ENCODE measurements at places on chromosomes 3 and 15. TPM values are rescaled to one million over a fixed set of nuclear protein-coding genes. Genes with fewer than 3 reads are reported as not detected.

SHISA5 gene
- total RNA-seq = 40.7 TPM

CLASP2 gene
- total RNA-seq = 27.2 TPM

SUMF1 gene
- total RNA-seq = 34.2 TPM

GRCh38 chr3:2770451-2770850 is 339.7 kb downstream of the IL5RA start:
- H3K4me3 ChIP-seq = no peak overlapping the region
- H3K36me3 ChIP-seq = no peaks in the 10 kb centered on the region
- no peaks in the 10 kb centered on the region for H3K27me3 ChIP-seq
- DNase-seq = no peak
- no peaks in the 10 kb centered on the region for H3K4me1 ChIP-seq

DNA sequence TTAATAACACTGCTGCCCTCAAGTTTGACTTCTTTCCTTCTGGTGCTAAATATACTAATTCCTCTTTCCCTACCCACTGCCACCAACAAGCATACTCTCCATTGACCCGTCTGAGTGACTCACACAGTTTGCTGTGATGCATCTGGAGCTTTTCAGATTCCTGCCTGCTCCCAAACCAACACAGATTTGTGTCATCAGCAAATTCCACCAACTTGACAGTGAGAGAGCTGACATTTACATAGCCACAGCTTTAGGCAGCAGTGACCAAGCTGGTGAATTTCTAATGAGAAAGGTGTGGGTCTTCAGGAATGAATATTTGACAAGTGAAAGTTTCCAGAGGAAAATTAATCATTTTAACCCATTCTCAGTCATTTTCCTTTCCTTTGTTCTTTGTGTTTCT is 96.5 kb upstream of the PRICKLE2 start:
- H3K27me3 ChIP-seq = no peaks in the 10 kb centered on the region
- no peak overlapping the region for H3K27ac ChIP-seq
- H3K36me3 ChIP-seq = no peaks in the 10 kb centered on the region
- no peak for DNase-seq
- H3K4me3 ChIP-seq = no peak overlapping the region

DNA sequence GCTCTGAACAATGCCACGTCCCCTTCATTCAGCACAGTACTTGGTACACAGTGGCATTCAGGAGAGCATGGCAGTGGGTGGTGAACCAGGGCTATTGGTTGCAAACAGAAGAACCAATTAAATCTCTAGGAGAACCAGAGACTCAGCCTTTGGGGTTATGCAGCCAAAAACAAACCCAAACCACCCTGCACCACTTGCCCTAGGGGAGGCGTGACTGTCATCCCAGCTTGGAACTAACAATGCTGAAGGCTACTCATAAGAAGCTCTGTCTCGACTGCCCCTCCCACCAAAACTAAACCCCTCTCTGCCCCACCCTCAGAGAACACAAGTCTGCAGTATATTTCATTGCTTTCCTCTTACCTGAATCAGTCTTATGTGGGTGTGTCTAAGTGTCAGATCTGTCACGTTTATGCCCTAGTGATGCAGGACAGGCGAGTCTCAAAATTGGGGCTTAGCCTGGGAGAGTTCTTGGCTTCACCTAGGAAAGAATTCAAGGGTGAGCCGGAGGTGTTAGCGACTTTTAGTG is 15.2 kb upstream of the KLHL40 start:
- H3K36me3 ChIP-seq = no peaks in the 10 kb centered on the region
- no peaks in the 10 kb centered on the region for H3K27me3 ChIP-seq
- no peaks in the 10 kb centered on the region for H3K4me1 ChIP-seq
- H3K4me3 ChIP-seq = no peak overlapping the region
